ENCODE measurements at places on chromosomes 3 and 15.
A peak's percentile ranks its signal among the peaks of the same experiment; 100 is the strongest.

DNA sequence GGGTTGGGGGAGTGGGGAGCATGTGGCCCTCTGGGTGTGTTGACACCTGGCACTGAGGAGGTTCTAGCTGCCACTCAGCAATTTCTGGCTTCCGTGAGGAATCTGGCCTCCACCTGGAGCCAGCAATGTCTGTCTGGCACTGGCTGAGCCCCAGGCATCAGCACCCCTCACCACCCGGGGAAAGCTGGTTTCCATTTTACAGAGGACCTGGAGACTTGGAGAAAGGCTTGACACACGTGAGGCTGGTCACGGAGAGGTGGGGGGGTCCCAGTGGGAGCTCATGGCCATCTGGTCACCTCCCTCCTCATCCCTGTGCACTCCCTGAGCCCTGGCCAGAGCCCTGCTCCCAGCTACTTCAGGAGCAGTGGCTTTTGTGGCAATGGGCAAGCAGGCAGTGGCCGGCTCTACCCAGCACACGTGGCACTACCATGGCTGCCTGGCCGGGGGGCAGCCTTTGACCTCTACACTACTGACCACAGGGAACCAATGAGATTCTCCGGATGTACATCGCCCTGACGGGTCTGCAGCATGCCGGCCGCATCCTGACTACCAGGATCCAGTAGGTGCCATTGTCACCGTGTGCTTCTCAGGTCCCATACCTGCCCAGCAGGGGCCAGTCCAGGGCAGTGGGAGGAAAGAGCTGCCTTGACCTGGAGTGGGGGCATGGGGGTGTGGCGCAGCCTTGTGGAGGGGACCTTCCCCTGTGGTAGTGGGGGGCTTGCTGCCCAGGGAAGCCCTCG lies 28.5 kb downstream of the ACAD9 start:
- DNase-seq = no peak

- no peak for DNase-seq
Observed at GRCh38 chr3:96814651-96815567, 515 bp downstream of the EPHA6 start.

- peak; percentile 41 for DNase-seq
Observed at GRCh38 chr15:39874890-39875549, 45.0 kb downstream of the GPR176 start.

DNA sequence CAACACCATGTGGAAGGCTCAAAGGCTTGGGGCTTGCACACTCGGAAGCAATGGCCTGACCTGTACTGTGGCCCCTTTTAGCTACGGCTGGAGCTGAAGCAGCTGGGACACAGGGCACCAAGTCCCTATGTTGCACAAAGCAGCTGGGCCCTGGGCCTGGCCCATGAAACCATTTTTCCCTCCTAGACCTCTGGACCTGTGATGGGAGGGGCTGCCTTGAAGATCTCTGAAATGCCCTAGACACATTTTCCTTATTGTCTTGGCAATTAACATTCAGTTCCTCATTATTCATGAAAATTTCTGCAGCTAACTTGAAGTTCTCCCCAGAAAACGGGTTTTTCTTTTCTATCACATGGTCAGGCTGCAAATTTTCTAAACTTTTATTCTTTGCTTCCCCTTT lies 85.6 kb upstream of the ALDH1A3 start:
- no peak for DNase-seq

GRCh38 chr3:42053476-42053875 lies 37.7 kb upstream of the TRAK1 start:
- no peak for DNase-seq

GRCh38 chr3:195511136-195511535 lies 32.0 kb downstream of the PPP1R2 start:
- DNase-seq = no peak

GRCh38 chr3:25472731-25473130 lies 44.7 kb downstream of the RARB start:
- no peak for DNase-seq

- DNase-seq = no peak
Observed at GRCh38 chr15:33293713-33294334, 16.9 kb upstream of the RYR3 start.

DNA sequence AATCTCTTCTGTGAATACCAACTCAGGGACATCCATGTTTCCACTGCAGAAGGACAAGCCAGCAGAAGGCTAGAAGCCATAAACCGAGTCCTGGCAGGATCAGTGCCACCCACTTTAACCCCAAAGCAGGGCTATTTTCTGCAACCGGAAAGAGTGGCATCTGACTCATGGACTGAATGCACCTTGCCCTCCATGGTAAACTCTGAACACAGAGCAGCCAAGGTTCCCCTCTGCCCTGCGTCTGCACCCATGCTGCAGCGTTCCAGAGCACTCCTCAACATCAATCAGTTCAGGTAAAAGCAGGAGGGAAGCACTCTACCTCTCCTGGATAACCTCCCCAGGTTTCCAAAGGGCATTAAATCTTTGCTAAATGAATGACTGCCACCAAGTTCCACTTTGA lies 801 bp upstream of the NGRN start:
- peak; percentile 70 for DNase-seq

DNA sequence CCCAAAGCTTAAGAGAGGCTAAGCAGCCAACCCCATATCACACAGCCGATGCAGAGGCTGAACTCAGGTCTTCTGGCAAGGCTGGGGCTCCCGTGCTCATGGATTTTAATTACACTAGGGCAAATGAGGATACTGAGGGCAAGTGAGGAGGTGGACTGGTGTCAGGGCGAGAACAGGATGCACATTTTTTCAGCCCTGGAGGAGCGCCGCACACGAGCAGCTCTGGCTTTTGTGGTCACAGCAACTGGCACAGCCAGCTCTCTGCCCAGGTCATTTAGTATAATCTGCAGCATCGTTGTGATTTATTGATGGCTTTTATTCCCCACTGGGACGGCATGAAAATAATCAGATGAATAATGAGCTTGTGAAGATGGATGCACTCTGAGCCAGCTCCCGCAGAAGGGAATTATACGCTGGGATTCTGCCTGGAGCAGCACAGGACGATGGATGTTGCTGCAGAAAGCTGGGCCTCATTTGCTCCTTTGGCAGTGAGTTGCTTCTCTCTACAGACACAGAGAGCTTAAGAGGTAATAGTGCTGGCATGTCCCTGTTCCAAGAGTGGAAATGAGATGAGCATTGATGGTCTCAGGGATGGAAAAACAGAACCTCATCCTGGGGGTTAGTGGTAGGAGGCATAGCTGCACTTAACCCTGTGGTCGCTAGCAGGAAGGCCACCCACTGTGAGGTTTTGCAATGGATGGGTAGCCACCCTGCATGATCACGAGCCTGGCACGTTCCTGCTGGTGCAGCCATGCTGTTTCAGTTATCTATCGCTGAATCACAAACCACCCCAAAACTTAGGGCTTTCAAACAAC lies 135.4 kb downstream of the UACA start:
- DNase-seq = no peak

DNA sequence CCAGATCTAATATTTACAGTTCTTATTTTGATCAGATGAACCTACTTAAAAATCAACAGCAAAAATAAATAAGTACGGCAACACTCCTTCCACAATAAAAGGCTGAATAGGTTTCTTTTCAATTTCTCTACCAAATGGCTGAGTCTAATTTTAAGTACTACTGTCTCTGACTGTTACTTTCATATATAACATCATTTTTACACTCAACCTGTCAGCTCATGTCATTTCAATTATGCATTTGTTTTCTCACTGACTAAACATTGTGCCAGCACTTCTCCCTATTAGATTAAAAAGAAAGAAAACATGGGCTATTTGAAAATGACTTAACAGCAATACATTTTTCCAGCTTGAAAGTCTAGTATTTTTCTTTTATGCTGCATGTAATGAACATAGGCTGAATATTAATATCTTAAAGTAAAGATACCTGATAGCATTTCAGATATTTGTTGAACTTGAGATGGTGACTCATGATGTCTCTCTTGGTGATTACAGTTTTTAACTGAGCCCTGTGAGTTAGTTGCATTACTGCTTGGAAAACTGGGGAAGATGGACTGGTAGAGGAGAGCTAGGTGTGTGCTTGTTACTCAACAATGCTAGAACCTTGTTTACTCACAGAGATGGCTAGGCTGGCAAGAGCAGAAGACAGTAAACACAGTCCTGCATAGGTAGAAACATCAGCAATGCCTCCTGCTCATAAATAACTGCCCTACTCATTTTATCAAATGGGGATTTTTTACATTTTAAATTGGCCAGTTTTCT lies 73.9 kb downstream of the PEX5L start:
- DNase-seq = no peak

- no peak for DNase-seq
Observed at GRCh38 chr15:25939122-25939521, 76.0 kb upstream of the ATP10A start.

GRCh38 chr3:197196192-197196591 lies 102.2 kb downstream of the DLG1 start:
- DNase-seq = no peak

GRCh38 chr15:98727115-98728040 lies 79.0 kb downstream of the IGF1R start:
- no peak for DNase-seq

DNA sequence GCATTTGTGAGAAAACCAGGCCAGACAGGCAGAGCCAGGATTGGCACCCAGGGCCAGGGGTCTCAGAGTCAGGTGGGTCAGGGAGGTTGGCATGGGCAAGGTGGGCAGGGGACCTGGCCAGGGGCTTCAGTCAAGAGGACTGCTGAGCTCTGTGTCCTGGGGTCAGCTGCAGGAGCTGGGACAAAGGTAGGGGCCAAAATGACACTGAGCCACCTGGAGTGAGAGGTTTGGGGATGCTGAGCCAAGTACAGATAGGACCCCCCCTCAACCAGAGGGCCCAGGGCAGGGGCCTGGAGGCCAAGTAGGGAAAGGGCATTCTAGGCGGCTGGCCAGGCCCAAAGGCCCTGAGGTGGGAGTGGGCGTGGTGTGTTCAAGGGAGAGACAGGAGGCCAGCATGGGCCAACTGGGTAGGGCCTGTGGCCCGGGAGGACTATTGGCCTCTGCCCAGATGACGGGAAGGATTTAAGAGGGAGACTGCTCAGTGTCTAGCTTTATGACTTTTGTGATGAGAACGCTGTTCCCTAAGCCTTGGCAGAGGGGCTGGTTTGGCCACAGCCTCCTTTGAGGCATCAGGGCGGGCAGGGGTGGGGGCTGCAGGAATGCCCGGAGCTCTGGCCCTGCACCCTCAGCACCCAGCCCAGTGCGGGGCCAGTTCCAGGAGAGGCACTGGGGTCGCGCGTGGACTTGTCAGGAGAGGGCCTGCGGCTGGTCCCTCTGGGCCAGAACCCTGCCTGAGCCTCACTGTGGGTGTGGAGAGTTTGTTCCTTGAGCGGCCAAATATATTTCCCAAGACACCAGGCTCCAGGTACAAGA lies 3.1 kb downstream of the CFAP100 start:
- no peak for DNase-seq

Data from activated CD4-positive, alpha-beta T cell treated with anti-CD3 and anti-CD28 coated beads, Interleukin-2, Interleukin-6, amounts not matched to agents 100 ng/mL and 50 ng/mL, durations not matched to agents 16 hours and 8 hours (primary cell).